GM12891 (cell line): ENCODE measurements at places on chromosomes 5 and 9.

DNA sequence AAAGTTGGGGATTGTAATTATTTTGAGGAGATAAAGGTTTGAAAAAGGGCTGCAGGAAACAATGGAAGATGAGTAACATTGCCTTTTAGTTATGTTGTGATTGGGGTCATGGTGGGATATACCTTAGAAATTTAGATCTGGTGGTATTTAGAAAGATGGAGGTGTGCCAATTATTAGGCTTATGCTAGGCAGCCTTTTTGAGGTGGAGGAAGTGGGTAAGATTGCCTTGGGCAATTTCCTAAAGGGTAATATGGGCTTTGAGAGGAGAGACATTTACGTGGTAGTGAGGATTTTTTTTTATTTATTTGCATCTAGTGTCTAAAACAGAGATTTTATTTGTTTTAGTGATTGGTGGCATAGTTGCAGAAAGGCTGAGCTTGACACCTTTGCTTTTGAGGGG, 10.5 kb downstream of the HSPA4 start:
- no peak for DNase-seq

DNA sequence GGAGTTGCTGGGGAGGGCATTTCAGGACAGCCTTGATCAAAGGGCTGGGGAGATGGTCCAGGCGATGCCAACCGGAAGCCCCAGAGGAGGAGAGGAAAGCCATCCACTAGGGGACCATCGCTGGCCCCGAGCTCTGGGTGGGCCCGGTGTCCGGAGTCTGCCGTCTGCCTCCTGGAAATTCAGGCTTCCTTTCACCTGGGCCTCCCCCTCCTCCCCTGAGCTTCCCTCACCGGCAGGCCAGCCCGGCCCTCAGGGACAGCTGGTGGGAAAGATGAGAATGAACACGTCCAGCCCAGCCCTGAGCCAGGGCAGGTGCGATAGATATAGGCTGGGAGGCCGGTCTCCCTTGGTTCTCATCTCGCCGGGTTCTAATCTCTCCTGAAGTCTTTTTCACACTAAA, 17.2 kb downstream of the IRX4 start:
- DNase-seq = no peak

GRCh38 chr5:74598731-74599130, 41.8 kb downstream of the ENC1 start:
- no peak for DNase-seq

- DNase-seq = no peak
These were observed 31.6 kb upstream of the UBAC1 start for GRCh38 chr9:135992486-135993408.

- no peak for DNase-seq
These were observed 595.7 kb downstream of the ACTL7B start for GRCh38 chr9:108259917-108260675.

- peak; percentile 43 for DNase-seq
These were observed 47.7 kb upstream of the BOD1 start for GRCh38 chr5:173664154-173664526.

GRCh38 chr9:18357321-18357720, 116.6 kb upstream of the ADAMTSL1 start:
- no peak for DNase-seq

- no peak for DNase-seq
These were observed 84.9 kb downstream of the ZNF608 start for GRCh38 chr5:124661317-124662141.

- DNase-seq = no peak
These were observed 166.1 kb downstream of the CD180 start for GRCh38 chr5:67030289-67031056.

DNA sequence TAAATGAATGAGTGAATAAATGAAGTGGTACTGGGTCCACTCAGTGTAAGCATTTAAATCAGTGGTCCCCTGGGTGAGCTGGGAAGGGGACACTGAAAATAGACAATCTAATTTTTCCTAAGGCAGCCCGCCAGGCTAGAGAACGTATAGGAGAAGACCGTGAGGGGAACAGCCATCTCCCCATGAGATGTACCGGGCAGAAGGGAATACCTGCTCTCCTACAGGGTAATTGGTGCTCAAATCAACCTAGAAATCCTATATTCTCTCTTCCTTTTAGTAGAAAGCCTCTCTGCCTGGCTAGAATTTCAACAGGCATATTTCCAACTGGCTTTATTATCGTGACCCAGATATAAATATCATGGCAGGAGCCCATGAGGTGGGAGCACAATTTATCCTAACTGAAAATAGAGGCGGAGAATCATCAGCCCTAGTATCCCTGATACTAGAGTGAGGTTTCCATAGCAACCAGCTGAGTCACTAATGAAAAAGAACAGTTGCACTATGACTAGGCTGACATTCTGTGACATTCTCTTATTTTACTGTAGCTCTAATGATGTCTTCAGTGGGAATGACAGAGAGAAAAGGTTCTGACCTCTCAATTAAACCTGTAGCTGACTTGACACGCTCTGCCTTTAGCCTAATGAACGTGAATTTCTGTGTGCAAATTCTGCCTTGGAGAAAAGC, 96.5 kb upstream of the CAST start:
- no peak for DNase-seq
